ENCODE measurements at places on chromosomes 1 and 21. TPM values are rescaled to one million over a fixed set of nuclear protein-coding genes. Genes with fewer than 3 reads are reported as not detected.
A peak's percentile ranks its signal among the peaks of the same experiment; 100 is the strongest.

The LRRC71 gene
- not detected for total RNA-seq

The S100A12 gene
- 2.2 TPM for total RNA-seq

The LHX8 gene
- not detected for total RNA-seq

The NTRK1 gene
- 0.22 TPM for total RNA-seq

The G0S2 gene
- total RNA-seq: 46.8 TPM

The ZBTB18 gene
- total RNA-seq: 51.8 TPM

The CYP4A11 gene
- not detected for total RNA-seq

DNA sequence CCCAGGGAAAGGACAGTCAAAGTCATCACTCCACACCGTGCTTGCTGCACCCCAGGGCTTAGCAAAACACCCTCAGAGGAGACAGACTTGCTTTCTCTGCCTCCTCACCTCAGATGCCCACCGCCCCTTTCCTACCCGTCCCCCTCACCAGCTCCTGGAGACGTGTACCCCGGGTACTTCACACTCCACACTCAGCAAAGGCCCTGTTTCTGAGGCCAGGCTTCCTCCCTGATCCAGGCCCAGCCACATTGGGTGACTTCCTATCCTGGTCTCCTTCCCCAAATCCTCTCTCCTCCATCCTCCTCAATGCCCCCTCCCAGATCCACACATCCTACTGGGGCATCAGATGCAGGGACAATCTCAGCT lies 116.7 kb downstream of the DMRTB1 start:
- no peak overlapping the region for H3K4me3 ChIP-seq
- H3K36me3 ChIP-seq: no peaks in the 10 kb centered on the region
- no peaks in the 10 kb centered on the region for H3K27me3 ChIP-seq
- no peak overlapping the region for H3K27ac ChIP-seq
- H3K4me1 ChIP-seq: peaks cover 2% of the 10 kb centered on the region

- H3K27ac ChIP-seq: no peak overlapping the region
- no peaks in the 10 kb centered on the region for H3K27me3 ChIP-seq
- no peak for DNase-seq
- H3K36me3 ChIP-seq: no peaks in the 10 kb centered on the region
- H3K4me3 ChIP-seq: no peak overlapping the region
Observed at GRCh38 chr1:72235062-72235461, 47.3 kb downstream of the NEGR1 start.

DNA sequence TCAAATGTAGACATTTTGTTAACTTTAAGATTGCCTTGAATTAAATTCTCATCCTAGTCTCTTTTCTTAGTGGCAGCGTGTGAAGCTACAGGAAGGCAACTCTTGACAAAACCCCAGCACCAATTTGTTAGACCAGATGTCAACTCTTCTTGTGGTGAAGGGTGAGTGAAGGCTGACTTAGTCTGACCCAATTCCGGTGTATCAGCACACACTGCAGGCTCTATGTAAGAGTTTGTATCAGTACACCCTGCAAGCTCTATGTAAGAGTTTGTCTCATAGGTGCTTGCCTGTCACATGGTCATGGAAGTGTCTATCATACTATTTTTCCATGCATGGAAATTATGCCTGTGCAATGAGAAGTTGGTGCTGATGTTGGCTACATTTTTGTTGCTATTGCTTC lies 16.8 kb downstream of the CR2 start:
- H3K4me3 ChIP-seq: no peak overlapping the region
- H3K36me3 ChIP-seq: no peaks in the 10 kb centered on the region
- H3K27ac ChIP-seq: no peak overlapping the region
- DNase-seq: no peak

- no peaks in the 10 kb centered on the region for H3K36me3 ChIP-seq
- H3K4me3 ChIP-seq: no peak overlapping the region
- no peak for DNase-seq
- H3K4me1 ChIP-seq: peaks cover 4% of the 10 kb centered on the region
- no peaks in the 10 kb centered on the region for H3K27me3 ChIP-seq
Observed at GRCh38 chr1:178648151-178648550, 76.9 kb upstream of the RALGPS2 start.

- no peaks in the 10 kb centered on the region for H3K36me3 ChIP-seq
- H3K4me1 ChIP-seq: no peaks in the 10 kb centered on the region
- DNase-seq: no peak
Observed at GRCh38 chr21:44582055-44582454, 1.7 kb upstream of the KRTAP10-5 start.

DNA sequence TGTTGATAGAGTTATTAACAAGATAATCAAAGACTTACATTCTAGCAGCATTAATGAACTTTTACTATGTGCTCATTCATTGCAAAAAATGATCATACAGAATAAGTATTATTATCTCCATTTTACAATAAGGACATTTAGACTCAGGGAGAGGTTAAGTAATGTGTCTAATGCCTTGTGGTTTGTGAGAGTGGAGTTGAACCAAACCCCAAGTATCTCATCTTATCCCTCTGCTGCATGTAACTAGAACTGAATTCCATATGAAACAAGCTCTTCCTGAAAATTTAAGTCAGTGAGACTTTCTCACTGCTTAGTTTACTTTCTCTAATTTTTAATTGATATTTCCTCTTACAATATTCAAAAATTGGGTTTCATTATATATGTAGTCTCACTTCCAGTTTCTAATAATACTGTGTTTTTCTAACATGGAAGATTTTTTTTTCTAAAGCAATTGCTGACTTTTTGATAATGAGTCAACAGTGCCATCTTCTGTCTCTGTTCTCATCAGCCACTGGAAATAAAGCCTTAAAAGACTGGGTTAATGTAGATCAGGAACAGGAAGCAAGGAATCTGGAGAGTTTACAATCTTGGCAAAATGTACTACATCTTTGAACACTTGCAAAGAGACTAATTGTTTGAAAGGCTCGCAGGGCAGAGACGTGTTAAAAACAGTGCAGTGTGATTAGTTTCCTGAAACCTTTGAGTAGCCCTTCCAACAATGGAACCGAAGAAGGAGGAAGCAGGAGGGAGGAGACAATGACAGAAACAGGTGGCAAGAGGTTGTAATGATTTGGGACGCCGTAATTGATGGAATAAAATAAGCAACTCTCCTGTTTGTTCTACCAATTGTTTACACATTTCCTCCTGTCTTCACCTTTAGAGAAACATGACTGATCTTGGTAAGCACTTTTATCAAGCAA lies 567.6 kb downstream of the MRPL39 start:
- no peaks in the 10 kb centered on the region for H3K27me3 ChIP-seq
- no peaks in the 10 kb centered on the region for H3K4me1 ChIP-seq
- no peaks in the 10 kb centered on the region for H3K36me3 ChIP-seq
- DNase-seq: no peak

- H3K4me1 ChIP-seq: no peaks in the 10 kb centered on the region
- H3K4me3 ChIP-seq: no peak overlapping the region
- H3K27ac ChIP-seq: no peak overlapping the region
- no peaks in the 10 kb centered on the region for H3K36me3 ChIP-seq
Observed at GRCh38 chr1:179781962-179782361, 38.9 kb downstream of the FAM163A start.

- H3K4me3 ChIP-seq: peak overlapping the region; percentile 94
- H3K36me3 ChIP-seq: no peaks in the 10 kb centered on the region
- DNase-seq: peak; percentile 29
- H3K27me3 ChIP-seq: no peaks in the 10 kb centered on the region
- H3K27ac ChIP-seq: peak overlapping the region; percentile 95
Observed at GRCh38 chr1:200409203-200409760, 554 bp downstream of the ZNF281 start.

DNA sequence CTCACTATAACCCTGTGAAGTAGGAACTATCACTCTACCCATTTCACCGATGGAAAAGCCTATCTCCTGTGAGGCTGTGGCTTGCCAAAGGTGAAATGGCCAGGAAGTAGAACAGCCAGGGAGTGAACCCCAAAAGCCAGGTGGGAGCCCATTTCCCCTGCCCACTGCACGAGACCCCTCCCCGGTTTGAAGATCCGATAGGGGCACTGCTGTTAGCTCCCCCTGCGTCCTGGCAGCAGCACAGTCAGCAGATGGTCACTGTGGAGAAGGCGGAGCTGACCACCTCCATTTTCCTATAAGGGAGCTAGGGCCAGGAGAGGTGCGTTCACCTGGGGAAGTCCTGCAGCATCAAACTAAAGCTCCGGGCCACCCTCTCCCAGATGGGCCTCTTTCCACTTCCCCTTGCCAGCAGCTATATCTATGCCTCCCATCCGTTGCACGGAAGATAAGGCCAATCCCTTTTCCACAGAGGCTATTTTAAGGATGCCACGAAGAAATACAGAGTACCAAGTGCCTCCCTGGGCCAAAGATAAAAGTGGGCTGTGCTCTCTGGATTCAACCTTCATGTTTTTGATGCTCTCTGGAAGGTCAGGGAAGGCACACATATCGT lies 7.8 kb downstream of the ERG start:
- no peak overlapping the region for H3K27ac ChIP-seq
- H3K27me3 ChIP-seq: no peaks in the 10 kb centered on the region
- H3K36me3 ChIP-seq: no peaks in the 10 kb centered on the region
- no peak for DNase-seq
- peaks cover 2% of the 10 kb centered on the region for H3K4me1 ChIP-seq

DNA sequence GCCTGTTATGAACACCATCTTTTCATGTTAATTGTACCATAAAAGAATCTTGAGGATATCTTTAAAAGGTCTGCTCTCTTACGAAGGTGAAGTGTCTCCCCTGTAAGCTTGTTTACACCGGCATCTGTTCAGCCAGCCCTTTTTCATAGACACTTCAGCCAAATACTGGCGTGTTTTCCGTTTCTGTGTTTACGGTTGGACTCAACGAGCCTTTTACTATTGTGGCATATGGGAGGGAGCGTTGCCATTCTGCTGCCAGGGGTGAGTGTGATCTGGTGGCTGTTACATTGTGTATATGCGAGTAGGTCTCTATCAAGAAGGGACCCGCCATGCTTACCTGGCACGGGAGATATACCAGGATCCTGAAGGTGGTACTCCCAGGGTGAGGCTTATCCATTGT lies 433.8 kb downstream of the CAMTA1 start:
- no peaks in the 10 kb centered on the region for H3K36me3 ChIP-seq
- no peaks in the 10 kb centered on the region for H3K27me3 ChIP-seq
- no peak overlapping the region for H3K4me3 ChIP-seq

DNA sequence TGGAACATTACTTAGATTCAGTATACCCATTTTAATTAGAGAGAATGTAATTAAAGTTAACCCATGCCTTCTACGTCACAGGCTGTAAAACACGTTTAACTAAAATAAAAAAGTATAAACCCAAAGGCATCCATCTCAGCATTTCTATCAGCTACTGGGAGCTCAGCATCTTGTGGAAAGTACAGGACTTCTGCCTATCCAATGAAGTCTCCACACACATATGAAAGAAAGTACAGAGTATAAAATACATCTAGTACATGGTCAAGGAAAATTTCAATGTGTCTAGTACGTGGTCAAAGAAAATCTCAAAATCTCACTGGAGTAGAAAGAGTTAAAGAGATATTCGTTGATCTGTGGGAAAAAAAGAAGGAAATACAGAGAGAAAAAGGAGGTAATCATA lies 141.4 kb upstream of the ZNHIT6 start:
- no peak overlapping the region for H3K27ac ChIP-seq
- H3K27me3 ChIP-seq: no peaks in the 10 kb centered on the region
- H3K4me1 ChIP-seq: no peaks in the 10 kb centered on the region
- no peaks in the 10 kb centered on the region for H3K36me3 ChIP-seq
- H3K4me3 ChIP-seq: no peak overlapping the region

- DNase-seq: no peak
- no peaks in the 10 kb centered on the region for H3K4me1 ChIP-seq
- no peaks in the 10 kb centered on the region for H3K36me3 ChIP-seq
- H3K4me3 ChIP-seq: no peak overlapping the region
Observed at GRCh38 chr1:2378441-2378851, 12.9 kb downstream of the MORN1 start.
